ENCODE measurements at places on chromosomes 5 and 9.

GRCh38 chr9:68577774-68578591 is 37.3 kb upstream of the TMEM252 start:
- DNase-seq, result no peak

GRCh38 chr5:10519729-10520128 is 44.1 kb upstream of the ANKRD33B start:
- DNase-seq, result no peak

- no peak for DNase-seq
Observed at GRCh38 chr9:126442636-126443035, 116.0 kb downstream of the MVB12B start.

- no peak for DNase-seq
Observed at GRCh38 chr5:149154650-149155049, 13.4 kb downstream of the ABLIM3 start.

DNA sequence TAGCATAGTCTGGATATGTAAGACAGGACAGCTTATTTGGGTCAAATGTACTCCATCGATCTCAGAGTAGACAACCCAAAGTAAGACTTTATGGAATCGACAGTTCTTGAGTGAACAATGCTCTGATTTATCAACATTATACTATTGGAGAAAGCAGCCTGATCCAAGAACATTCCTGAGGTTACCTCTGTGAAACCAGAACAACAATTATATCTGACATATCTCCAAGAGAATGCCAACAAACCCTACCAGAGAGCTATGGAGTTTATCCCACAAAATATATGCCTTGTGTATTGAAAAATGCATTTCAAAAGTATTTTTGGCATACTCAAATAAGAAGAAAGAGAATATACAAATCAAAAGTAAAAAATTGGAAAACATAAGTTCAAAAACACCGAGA is 1985.9 kb downstream of the EFNA5 start:
- no peak for DNase-seq

GRCh38 chr5:66436721-66437120 is 159.5 kb upstream of the MAST4 start:
- DNase-seq, result no peak

GRCh38 chr9:91755761-91756509 is 194.1 kb downstream of the ROR2 start:
- no peak for DNase-seq

DNA sequence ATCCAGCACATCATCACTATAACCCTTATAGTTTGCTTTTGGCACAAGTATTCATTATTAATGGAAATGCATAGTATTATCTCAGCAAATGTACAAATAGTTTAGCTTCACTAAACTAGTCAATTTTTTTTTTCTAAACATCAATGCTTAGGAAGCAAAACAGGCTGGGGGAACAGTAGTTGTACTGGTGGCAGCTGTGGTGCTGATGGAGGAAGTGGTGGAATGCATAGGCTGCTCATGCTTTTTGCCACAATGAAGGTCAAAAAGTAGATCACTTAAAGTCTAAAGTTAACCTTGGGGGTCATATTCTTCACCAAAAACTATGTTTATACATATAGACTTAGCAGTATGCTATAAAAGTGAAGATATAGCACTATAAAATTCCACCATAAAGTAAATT is 36.3 kb upstream of the CDKN2B start:
- DNase-seq, result no peak

DNA sequence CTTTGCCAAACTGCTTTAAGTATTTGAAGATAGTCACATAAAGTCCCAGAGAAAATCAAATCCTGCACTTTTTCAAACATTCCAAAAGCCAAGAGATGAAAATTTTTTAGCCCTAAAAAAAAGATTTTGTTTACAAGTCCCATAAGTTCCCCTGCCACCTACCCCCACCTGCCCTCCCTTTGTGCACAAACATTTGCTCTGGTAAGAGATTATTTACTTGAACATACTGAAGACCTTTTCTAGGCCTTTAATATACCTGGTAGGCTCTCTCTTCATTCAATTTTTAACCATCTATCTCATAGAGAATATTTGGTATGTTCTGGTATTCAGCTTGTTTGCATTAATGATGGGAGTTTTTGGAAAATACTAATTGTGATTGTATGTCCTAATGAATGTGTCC is 50.3 kb downstream of the MEGF9 start:
- DNase-seq, result no peak

DNA sequence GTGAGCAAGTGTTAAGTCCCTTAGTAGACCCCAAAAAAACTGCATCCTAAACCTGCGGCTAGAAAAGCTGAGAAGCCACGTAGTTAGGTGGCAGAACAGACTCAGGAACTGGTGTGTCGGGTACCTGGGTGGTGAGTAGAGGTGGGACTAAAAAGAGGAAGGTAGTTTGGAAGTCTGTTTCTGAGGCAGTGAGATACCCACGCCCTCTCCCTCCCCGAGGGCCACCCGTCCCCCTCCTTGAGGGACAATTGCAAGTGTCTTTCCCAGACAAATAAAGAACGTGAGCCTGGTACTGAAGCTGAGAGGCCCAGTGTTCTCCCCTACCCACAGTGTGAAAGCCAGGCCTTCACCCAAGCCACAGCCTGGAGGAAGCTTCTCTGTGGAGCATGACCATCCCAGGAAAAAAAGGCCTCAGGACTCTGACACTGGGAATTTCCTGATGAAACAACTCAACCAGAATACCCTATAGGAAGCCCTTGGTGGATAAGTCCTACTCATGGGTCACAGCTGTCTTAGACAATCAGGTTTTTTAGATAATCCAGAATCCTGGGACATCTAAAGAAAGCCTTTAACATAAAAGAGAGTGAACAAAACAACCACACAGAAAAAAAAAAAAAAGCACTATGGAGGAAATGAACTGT is 7.0 kb upstream of the CD74 start:
- DNase-seq, result no peak

GRCh38 chr5:3320317-3320875 is 275.2 kb upstream of the IRX1 start:
- DNase-seq, result no peak

- DNase-seq, result no peak
Observed at GRCh38 chr9:111926421-111926875, 29.8 kb downstream of the UGCG start.

DNA sequence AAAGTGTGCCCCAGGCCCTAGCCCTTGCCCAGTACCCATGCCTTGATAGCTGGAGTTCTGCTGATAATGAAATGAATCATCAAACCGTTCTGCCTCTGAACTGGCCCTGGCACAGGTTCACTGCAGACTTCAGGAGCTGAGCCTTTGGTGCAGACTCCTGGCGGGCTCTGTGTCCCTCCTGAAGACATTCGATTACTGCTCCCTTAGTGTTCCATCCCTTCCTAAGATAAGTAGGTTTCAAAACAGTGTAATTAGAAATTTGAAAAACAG is 97.2 kb downstream of the MVB12B start:
- DNase-seq, result no peak

GRCh38 chr5:155898284-155898683 is 428.7 kb upstream of the SGCD start:
- DNase-seq, result no peak

- DNase-seq, result no peak
Observed at GRCh38 chr5:154055201-154055600, 16.4 kb downstream of the MFAP3 start.

GRCh38 chr9:6616951-6617602 is 28.5 kb downstream of the GLDC start:
- DNase-seq, result no peak

- DNase-seq, result no peak
Observed at GRCh38 chr9:130981002-130981755, 27.8 kb upstream of the LAMC3 start.

- no peak for DNase-seq
Observed at GRCh38 chr9:76412638-76413037, 18.4 kb upstream of the RFK start.

- no peak for DNase-seq
Observed at GRCh38 chr5:165242646-165243045, 1737.2 kb downstream of the MAT2B start.

DNA sequence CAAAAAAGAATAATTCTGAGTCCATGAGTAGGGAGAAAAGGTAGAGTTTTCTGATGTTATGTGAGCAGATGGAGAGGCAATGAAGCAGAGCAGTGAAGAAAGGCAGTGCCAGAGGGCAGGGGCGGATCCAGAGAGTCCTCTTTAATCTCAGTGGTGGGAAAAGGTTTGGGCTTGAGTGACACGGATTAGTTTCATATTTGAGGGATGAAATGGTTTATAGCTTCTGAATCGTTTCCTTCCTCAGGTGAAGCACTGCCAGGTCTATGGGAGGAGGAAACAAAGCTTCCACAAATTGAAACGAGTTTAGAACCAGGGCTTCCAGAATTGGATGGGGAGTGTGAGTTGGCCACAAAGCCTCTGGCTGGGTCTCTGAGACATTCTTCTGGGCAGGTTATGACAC is 517.0 kb upstream of the PAPPA start:
- no peak for DNase-seq

DNA sequence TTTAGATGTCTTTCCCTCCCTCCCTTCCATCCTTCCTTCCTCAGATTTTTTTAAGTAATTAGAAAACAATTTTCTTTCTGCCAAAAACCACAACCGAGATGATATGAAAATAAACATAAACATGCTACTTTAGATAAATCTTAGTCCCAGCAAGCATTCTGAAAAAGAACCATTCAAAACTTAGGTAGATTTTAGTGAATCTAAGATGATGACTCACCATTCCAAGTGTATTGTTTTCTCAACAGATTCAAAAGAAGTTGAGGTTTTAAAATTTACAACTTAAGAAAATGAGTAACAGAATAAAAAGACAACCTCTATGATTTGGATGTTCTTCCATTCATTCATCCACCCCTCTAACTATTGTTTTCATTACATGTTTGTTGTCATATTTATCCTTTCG is 465.1 kb downstream of the PDE4D start:
- no peak for DNase-seq

DNA sequence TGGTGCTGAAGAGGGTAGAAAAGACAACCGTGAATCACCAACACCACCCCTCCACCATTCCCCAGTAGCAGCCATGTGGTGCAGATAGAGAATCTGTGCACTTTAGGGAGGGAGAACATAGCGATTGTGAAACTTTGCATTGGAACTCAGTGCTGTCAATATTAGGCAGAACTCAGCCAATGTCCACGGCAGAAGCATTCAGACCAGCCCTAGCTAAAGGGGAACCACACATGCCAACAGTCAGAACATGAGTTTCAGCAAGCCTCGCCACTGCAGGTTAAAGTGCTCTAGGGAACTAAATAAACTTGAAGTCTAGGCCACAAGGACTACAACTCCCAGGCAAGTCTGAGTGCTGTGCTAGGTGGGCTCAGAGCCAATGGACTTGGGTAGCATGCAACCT is 38.5 kb upstream of the DEPDC1B start:
- no peak for DNase-seq

- DNase-seq, result peak; percentile 73
Observed at GRCh38 chr9:6703898-6704639, 53.7 kb upstream of the KDM4C start.

DNA sequence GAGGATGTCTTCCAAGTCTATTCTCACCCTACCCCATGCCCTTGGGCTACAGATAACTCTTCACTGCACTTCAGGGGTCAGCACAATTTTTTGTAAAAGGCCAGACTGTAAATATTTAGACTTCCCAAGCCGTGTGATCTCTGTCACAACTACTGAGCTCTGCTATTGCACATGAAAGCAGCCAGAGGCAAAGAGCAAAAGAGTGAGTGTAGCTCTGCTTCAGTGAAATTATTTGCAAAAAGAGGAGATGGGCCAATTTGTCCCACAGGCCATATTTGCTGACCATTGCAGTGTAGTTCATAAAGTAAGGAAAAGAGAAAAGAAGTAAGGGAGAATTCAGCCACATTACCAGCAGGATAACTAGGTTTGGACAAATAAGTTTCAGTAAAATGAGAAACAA is 7.0 kb upstream of the MOCS2 start:
- no peak for DNase-seq

DNA sequence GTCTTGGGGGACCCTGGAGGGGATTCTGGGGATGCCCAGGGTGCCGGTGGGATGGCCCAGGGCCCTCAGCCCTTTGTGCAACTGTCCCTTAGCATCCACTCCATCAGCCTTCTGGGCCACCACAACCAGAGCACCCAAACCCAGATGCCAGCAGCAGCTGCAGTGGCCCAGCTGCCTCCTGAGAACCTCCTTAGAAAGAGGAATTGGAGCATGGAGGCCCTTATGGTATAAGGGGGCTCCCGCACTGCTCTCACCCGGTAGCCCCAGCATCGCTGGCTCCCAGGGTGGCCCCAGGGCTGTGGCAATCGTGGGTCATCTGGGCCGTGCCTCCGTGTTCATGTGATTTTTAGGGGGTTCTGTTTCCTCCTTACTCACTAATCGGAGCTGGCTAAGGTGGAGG is 463.3 kb downstream of the ICE1 start:
- DNase-seq, result no peak

DNA sequence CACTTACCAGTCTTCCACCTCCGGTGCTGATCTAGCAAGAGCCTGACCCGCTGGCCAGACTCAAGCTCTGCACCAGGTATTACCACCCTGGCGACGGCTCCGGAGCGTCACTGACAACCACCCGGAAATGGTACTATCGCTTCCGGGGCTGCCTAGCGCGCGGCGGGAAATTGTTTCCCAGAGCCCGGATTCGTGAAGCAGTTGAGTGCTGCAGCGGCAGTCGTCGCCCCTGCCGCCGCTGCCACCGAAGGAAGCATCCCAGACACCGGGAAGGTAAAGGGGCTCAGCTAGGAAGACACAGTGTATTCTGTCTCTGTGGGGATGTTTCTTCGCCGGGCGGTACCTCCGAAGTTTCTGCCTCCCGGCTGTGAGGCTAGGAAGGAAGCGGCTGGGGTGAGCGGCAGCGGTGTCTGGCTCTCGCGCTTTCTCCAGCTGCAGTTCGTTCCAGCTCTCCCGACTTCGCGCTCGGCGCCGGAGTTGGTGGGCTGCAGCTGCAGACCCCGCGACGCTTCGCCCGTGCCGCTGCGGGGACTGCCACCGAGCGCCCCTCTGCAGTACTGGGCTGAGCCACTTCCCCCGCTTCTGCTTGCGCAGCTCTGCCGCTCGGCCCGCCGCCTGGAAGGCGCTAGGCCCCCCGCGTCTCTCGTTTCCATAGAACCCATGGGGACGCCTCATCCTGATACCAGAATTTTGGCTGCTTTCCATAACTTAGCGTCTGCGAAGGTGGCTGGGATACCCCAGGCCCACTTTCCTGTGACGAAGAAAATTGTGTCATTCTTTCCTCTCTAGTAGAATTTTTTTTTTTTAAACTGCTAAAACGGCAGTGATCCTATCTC is at the start of the genes KIAA0825 and SLF1:
Gene KIAA0825 (minus strand): TSS at position 112 of the 836 bp plus-strand sequence. CDS start 81,478 bp downstream, outside the sequence.
Gene SLF1 (plus strand): TSS at position 177 of the 836 bp plus-strand sequence. CDS start 10,142 bp downstream, outside the sequence.
- DNase-seq, result peak; percentile 70

- no peak for DNase-seq
Observed at GRCh38 chr5:14669975-14670374, 5.5 kb downstream of the OTULIN start.

- DNase-seq, result peak; percentile 58
Observed at GRCh38 chr9:21789541-21790037, 12.8 kb upstream of the MTAP start.

- no peak for DNase-seq
Observed at GRCh38 chr9:108441726-108442125, 414.1 kb downstream of the ACTL7B start.

DNA sequence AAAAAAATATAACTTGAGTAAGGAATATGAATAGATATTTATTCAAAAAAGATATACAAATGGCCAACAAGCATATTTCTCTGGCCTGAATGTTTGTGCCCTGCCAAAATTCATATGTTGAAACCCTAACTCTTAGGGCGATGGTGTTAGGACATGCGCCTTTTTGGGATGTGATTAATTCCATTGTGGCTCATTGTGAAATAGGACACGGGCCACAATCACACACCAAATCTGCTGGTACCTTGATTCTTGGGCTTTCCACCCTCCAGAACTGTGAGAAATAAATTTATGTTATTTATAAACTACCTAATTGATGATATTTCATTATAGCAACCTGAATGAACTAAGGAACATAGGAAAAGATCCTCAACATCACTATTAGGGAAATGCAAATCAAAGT is 5.7 kb upstream of the IFNA21 start:
- no peak for DNase-seq
